ENCODE measurements at places on chromosomes 7 and 10. TPM values are rescaled to one million over a fixed set of nuclear protein-coding genes. Genes with fewer than 3 reads are reported as not detected.

DNA sequence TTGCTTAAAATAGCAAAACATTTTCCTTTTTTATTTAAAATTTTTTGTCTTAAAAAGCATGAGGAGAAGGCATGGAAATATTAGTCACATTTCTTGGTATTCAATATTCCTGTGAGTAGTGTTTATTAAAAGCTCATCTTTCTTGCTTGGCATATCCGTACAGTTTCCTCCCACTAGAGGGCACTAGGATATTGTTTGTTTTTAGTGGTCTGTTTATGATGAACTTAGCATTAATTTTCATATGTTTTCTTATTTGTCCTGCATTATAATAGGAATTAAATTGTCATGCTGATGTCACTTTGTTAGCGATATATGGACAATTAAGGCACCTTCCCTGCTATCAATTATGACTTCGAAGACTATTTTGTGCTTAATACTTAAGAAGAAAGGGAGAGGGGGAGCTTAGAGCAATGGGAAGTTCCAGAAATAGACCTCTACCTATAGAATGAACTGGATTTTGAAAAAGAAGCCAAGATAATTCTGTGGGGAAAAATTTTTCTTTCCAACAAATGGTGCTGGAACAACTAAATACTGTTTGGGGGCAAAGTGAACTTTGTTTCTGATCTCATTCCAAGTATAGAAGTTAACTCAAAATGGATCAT is 91.0 kb upstream of the STRIP2 start:
- no peak for DNase-seq
- no peaks in the 10 kb centered on the region for H3K4me1 ChIP-seq
- H3K27ac ChIP-seq, result no peak overlapping the region

- DNase-seq, result no peak
- no peaks in the 10 kb centered on the region for H3K4me1 ChIP-seq
- no peak overlapping the region for H3K4me3 ChIP-seq
- H3K36me3 ChIP-seq, result no peaks in the 10 kb centered on the region
These were observed 959.5 kb downstream of the GRID1 start for GRCh38 chr10:85407088-85407487.

GRCh38 chr10:128213156-128213555 is 86.9 kb upstream of the MKI67 start:
- peaks cover 5% of the 10 kb centered on the region for H3K4me1 ChIP-seq
- no peaks in the 10 kb centered on the region for H3K36me3 ChIP-seq
- no peak for DNase-seq
- H3K4me3 ChIP-seq, result no peak overlapping the region
- no peak overlapping the region for H3K27ac ChIP-seq

DNA sequence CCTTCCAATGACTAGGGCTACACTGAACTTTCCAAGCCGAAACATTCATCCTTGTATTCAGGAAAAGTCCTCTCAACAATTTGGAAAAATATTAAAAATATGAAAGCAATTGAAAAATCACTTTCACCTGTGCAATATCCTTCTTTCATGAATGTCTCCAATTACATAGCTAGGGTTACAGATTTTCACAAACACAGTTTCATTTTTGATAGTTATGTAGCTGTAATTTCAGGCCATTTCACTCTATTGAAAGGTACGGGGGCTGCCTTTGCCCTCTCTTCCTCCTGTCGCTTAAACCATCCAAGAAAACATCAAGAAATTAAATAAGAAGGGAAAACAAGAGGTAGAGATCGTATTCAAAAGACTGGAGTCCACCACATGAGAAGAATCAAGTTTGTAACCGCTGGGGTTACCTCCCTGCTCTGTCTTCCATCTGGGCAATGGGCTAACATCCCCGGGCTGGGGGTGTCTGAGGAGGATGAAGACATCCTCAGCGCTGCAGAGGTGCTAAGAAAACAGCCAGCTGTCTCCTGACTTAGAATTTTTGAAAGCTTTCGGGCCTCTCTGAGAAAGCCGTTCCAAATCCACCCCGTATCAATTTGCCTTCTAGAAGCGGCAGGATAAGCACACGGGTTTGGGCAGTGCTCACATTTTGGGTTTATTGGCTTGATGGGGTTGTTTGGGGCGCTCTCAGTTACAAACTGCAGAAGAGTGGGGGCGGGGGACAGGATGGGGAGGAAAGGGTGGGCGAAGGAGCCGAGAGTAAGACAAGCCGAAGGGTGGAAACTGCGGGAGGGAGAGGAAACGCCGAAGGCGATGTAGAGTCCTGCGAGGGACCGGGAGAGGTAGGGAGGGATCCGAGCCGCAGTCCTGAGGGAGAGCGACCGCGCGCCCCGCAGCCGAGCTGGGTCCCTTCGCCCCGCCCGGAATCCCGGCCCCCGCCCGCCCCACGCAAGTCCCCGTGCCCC is 24.3 kb upstream of the VAX1 start:
- no peak overlapping the region for H3K4me3 ChIP-seq
- no peak for DNase-seq
- H3K27ac ChIP-seq, result no peak overlapping the region
- no peaks in the 10 kb centered on the region for H3K36me3 ChIP-seq
- peaks cover 30% of the 10 kb centered on the region for H3K27me3 ChIP-seq

DNA sequence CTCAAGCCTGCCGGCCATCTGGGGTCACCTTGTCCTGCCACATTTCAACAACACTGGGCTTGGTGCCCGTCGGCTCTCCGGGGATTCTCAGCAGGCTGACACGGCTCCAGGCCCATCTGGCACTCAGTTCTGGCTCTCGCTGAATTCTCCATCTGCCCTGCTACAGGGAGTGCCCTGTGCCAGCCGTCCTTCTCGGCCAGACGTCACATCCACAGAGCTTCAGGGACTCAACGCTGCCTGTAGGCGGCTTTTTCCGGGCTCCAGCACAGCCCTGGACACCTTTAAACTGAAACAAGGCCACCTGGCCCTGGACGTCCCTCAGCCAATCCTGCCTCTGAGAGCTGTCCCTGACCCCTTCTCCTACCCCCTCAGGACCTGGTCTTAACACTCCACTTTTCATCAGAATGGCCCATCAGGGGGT is 43.0 kb downstream of the TMEM130 start:
- H3K36me3 ChIP-seq, result no peaks in the 10 kb centered on the region
- H3K27ac ChIP-seq, result no peak overlapping the region
- no peaks in the 10 kb centered on the region for H3K4me1 ChIP-seq
- H3K27me3 ChIP-seq, result no peaks in the 10 kb centered on the region

DNA sequence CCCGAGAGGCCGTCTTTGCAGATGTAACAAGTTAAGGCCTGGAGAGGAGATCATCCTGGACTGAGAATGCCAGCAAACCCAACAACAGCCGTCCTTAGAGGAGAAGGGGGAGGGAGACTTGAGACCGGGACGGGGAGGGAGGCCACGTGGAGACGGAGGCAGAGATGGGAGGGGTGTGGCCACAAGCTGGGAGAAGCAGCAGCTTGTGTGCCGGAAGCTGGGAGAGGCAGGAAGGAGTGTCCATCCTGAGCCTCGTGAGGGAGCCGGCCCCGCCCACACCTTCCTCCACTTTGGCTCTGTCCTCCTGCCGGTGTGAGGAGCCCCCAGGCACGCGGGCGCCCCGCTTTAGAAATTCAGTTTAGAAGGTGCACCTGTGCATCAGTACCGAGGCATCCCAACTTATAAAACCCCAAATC is 95.7 kb downstream of the DNAJB6 start:
- no peak overlapping the region for H3K27ac ChIP-seq
- no peaks in the 10 kb centered on the region for H3K4me1 ChIP-seq
- H3K4me3 ChIP-seq, result no peak overlapping the region

DNA sequence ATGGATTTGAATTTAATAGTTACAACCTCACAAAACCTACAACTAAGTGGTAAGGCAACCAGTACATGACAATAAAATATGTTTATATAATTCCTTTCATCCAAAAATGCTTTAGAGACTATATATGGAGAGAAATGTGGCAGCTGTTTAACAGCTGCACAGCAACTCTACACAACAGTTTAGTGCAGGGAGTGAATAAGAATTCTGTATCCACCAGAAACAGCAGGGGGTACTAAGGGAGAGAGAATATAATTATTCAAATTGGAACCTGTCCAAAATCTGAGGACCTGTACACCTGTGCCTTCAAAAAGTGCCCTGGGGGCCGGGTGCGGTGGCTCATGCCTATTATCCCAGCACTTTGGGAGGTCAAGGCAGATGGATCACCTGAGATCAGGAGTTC is 49.6 kb downstream of the POLL start:
- H3K27ac ChIP-seq, result no peak overlapping the region
- DNase-seq, result no peak
- no peaks in the 10 kb centered on the region for H3K36me3 ChIP-seq
- H3K4me3 ChIP-seq, result no peak overlapping the region
- no peaks in the 10 kb centered on the region for H3K27me3 ChIP-seq

DNA sequence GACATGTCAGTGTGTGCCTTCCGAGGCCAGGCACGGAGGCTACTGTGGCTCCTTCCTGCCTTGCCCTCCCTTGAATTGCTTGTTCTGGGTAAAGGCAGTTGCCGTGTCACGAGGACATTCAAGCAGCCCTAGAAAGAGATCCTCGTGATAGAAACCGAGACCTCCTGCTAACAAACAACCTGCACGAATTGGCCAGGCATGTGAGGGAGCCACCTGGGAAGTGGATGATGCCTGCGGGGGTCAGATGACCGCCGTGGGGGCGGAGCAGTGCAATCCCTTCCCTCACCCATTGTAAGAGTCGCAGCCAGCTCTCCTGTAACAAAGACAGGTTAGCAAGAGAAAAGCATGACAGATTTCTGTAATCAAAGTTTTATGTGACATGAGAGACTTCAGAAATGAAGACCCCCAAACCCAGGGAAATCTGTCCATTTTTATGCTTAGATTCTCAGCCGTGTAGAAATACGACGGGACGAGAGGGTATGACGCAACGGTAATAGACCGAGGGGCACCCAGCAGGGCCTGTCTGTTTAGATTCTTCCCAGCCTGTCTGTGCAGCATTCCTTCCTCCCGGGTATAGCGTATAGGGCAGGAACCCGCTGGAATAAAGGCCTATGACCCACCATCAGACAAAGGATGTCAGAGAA is 241.7 kb downstream of the GATA3 start:
- no peaks in the 10 kb centered on the region for H3K4me1 ChIP-seq
- H3K27me3 ChIP-seq, result no peaks in the 10 kb centered on the region
- H3K27ac ChIP-seq, result no peak overlapping the region
- H3K36me3 ChIP-seq, result no peaks in the 10 kb centered on the region
- no peak overlapping the region for H3K4me3 ChIP-seq

The AKR1E2 gene
- 14.2 TPM for total RNA-seq

The COL13A1 gene
- not detected for total RNA-seq

The SORCS1 gene
- total RNA-seq, result 0.26 TPM

The C10orf67 gene
- not detected for total RNA-seq

All from uterus (tissue), 4 donors.